ENCODE measurements at places on chromosomes 7 and 10.

- DNase-seq, result no peak
These were observed 939 bp upstream of the VAX1 start for GRCh38 chr10:117138838-117139580.

DNA sequence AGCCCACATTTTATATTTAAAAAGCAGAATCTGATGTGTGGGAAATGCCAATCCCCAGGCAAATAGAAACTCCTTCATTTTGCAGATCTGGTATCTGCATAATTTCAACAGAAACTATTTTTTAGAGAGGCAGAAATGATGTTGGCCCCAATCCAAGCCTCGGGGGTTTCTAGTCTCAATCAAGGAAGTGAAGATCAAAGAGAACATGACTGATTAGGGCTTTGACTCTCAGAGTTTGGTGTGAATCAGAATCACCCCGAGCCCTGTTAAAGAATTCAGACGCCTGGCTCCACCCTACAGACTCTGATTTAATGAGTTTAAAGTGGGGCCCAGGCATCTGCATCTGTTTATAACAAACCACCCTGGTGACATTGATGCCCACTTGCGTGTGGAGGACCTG, 36.7 kb upstream of the UBE2H start:
- DNase-seq, result no peak

DNA sequence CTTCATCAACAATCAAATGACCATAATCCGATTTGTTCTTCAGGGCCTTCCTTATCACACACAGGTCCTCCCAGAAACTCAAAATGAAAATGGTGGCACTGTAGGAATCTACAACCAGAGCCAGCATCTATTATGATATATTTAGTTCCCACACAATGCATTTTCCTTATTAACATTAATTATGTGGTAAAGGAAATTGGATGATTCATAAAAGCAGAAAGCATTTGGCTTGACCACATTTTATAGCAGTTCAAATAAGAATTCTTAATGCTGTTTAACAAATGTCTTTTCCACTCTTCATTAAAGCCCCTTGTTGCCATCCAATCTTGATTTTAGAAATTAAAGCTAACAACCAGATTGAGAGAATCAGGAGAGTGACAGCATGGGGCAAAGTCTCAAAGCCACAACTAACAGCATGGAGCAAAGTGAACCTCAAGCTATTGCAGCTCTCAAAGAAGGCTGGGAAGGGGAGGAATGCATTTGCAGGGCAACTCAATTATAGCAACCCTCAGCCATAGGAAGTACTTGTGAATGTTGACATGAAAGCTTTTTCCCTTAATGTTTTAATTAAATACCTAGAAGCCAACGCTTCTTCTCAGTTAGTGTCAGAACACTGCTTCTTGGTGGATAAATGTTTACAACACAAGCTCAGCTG, 549.1 kb downstream of the NXPH1 start:
- DNase-seq, result no peak

DNA sequence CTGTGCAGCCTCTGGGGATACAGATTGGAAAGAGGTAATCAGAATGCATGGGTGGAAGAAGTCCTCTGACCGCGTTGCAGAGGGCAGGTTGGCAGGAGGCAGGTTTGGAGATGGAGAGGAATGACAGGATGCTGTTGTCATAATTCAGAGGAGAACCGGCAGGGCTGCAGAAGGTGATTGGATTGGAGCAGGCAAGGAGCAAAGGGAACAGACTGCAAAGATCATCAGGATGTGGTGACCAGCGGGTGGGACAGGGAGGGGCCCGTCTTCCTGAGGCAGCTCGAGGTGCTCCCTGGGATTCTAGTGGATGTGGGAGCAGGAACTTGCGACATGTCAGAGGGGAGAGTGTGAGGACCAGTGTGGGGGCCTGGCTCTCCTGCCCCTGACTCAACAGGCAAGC, 78.5 kb upstream of the PPIF start:
- DNase-seq, result no peak

DNA sequence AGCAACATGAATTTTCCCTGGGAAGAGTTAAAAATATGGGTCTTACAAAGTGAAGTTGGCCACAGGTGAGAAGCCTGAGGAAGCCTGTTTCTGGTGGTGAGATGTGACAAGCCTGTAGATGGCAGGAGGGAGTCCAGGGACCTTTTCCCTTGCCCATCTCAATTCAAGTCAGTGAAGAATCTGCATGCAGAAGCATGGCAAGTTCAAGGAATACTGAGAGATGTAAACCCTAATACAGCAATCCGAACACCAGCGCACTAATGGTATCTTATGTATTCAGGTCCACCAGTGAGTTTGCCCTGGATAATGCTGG, 73.6 kb downstream of the RHOBTB1 start:
- DNase-seq, result no peak

Measured in left renal cortex interstitium (tissue), 4 donors.